ENCODE measurements at places on chromosomes 1 and 21. TPM values are rescaled to one million over a fixed set of nuclear protein-coding genes. Genes with fewer than 3 reads are reported as not detected.

- no peak for DNase-seq
Measured at GRCh38 chr1:18943914-18944572, 12.4 kb downstream of the IFFO2 start.

- no peak for DNase-seq
Measured at GRCh38 chr1:204730826-204731459, 45.4 kb upstream of the LRRN2 start.

DNA sequence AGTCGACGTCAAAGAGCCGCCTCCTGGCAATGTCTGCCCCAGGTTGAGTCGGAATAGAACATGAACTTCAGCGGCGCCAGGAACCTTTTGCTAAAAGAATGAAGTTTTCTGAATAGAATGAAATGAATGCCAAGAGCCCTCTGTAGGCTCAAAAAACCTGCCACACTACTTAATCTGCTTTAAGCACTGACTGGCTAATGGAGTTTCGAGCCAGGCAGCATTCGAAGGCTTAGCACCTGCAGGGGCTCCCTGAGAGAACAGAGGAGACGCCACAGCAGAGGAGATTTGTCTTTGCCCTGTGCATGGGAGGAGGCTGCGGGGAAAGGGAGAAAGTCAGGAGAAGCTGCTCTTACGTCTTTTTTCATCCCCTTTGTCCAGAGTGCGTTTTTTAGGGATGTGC is 641.7 kb downstream of the AJAP1 start:
- no peak for DNase-seq

- no peak for DNase-seq
Measured at GRCh38 chr1:99315305-99315704, 51.0 kb downstream of the PLPPR4 start.

- peak; percentile 73 for DNase-seq
Measured at GRCh38 chr1:153422450-153423068, 6.2 kb downstream of the S100A7A start.

- no peak for DNase-seq
Measured at GRCh38 chr1:186865253-186865652, 36.5 kb downstream of the PLA2G4A start.

DNA sequence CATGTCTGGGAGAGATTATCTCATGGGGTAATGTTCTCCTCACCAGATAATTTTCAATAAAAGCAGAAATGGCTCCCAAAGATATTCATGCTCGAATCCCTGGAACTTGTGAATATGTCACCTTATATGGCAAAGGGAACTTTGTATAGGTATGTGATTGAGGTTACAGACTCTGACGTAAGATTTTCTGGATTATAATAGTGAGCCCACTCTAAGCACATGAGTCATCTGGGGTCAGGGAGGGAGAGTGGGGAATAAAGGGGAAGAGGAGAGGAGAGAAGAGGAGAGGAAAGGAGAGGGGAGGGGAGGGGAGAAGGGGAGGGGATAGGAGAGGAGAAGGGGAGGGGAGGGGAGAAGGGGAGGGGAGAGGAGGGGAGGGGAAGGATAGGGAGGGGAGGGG is 1193.9 kb downstream of the PLA2G4A start:
- no peak for DNase-seq

OR2L3 gene
- not detected for total RNA-seq

DNA sequence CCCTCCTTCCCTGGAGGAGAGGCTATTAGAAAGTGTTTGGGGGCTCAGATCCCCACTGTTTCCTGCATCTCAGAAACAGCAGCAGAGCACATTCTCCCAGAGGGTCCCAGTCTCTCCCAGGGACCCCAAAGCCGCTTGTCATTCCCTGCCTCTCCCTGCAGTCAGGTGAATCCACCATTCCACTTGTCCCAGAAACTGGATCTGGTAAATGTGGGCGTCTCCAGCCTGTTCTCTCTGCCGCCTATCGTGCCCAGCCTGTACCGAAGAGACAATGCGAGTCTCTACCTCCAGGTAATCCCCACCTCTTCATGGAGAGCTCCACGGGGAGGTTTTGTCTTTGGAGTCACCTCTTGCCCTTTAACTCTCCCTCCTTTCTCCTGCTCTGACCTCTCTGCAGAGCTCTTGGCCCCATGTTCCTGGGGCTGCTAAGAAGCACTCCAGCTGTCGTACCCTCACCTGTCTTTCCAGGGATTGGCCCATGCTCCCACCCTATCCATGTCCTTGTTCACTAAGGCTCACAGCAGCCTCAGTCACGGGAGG is 26.9 kb downstream of the INAVA start:
- DNase-seq: no peak

RBP7 gene
- not detected for total RNA-seq

GRCh38 chr21:15199414-15200383 is 134.9 kb upstream of the NRIP1 start:
- DNase-seq: peak; percentile 85

GRCh38 chr1:53406551-53407235 is 52.5 kb upstream of the DMRTB1 start:
- no peak for DNase-seq

DNA sequence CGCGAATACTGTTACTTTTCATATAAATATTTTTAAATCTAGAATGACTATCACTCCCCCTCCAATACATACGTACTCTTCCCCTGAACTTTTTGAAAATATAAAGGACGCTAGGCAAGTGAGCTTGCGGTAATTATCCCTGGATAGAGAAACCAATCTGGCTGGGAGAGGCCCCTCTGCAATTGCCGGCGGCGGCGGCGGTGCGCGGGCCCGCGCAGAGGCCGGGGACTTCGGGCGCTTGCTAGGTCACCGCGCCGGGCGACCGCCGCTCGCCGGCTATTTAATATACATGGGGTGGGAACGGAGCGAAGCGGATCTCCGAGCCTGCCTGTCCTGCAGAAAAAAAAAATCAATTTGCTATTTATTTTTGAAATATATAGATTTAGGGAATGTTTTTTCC is 416.3 kb upstream of the ESRRG start:
- DNase-seq: no peak

Data from myocyte (in vitro differentiated cells).